Stimulated activated CD4-positive, alpha-beta T cell treated with anti-CD3 and anti-CD28 coated beads, TNF-alpha, amount 100 ng/mL, for 1 hour (primary cell): ENCODE measurements at places on chromosomes 5 and 9.

DNA sequence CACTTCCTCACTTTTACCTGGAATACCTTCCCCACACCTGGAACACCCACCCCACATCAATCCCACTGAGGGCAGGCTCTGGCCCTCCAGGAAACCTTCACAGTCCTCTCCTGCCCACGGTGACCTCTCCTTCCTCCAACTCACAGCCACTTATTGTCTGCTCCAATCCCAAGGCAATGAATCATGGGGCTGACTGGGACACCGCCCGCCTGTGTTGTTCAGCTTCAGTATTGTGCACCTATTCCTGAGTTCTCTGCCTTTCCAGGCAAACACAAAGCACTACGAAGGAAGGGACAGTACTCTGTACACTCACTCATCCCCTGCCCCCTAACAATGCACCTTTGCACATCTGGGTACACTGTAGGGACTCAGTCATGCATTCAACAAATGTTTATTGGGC, 7.3 kb downstream of the PCDH1 start:
- no peak for DNase-seq

DNA sequence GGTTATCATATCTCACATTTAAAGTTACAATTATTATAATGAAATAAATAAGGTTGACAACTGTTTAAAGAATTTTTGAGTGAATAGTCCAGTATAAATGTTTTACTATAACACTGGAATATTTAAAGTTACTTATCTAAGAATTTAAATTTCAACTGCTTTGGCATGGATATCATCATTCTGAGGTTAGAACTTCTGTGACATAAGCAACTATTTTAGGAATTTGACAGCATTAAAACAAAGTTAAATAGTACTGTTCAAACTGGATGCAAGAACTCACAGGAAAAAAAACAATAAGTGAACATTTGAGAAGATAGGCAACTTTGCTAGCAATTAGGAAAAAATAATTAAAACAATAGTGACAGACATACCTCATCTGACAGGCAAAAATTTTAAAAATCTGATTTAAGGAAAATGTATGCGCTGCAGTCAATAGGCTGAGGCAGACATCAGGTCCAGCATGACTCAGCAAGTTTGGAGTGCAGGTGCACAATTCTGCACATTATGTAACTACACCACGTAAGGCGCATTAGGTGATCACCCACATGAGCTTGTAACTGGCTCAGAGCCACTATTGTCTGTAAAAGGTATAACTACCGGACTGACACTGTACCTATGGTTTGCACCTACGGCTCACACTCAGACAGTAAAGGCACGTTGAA, 180.6 kb downstream of the PDE4D start:
- DNase-seq, result no peak

DNA sequence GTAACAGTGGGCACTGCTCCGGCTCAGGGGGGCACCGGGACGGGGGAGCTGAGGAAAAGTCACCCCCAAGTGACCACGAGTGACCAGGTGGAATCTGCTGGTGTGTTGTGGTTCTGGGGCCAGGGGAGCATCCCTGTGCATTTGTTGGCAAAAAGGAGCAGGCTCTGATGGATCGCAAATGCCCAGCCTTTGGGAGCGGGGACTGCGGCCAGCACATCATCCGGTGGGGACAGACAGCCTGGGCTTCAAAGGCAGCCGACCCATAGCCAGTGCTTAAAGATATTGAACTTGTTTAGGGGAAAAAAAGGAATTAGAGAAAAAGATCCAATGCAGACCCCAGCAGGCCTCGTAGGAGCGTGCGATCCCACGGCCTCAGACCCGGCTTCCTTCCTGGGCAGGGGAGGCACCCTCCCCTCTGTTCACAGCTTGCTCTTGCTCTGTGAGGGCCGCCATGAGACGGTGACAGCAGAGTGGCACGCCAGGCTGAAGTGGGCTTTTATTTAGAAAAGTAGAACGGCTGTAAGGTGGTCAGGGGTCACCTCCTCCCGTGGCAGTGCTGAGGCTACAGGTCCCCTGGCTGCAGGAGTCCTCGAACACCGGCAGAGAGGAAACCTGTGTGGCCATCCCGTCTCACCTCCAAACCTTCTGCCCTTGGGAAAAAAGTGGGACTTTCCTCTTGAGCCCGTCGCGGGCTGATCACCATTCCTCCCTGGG, 41.2 kb downstream of the COL5A1 start:
- DNase-seq, result no peak

DNA sequence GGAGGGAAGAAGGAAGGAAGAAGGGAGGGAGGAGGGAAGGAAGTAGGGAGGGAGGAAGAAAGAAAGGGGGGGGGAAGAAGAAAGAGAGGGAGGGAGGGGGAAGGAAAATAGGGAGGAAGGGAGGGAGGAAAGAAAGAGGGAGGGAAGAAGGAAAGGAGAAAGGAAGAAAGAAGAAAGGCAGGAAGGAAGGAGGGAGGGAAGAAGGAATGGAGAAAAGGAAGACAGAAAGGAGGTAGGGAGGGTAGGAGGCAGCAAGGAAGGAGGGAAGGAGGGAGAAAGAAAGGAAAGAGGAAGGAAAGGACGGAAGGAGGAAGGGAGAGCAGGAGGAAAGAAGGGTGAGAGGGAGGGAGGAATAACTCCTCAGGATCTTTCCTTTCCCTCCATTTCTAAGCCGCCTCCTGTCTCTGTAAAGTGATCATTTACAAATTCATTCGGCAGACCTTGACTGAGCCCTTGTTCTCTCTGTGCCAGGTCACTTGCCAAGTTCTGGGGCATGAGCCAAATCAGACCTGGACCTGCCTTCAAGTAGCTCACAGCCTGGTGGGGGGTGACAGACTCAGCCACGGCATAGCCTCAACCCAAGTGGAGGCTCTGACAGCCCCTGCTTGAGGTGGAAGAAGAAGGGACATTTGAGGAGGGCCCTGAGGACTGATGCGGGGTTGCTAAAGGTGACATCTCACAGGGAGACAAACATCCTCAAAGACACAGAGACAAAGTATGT, 69.0 kb upstream of the HRH2 start:
- DNase-seq, result no peak

- no peak for DNase-seq
These were observed 97.9 kb upstream of the EQTN start for GRCh38 chr9:27394826-27395201.

DNA sequence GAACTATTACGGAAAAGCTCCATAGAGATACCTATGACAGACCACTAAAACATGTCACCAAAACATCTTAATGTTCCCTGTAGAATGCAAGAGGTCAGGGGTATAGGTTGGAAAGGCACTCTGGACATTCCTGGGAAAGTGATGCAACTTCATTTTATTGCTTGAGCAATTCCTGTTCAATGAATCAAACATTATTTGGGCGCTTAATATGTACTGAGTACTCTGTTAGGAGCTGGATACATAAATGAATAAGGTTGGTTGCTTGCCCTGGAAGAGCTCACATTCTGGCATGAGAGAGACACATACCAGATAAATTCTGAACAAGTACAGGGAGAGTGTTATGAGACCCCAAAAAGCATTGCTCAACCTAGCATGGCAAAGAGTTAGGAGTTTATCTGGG, 408.9 kb upstream of the DMAC1 start:
- no peak for DNase-seq

- DNase-seq, result peak; percentile 53
These were observed at the start of gene AUH for GRCh38 chr9:91361291-91362050. Gene AUH, minus strand, starts transcription at chr9:91361918. Its CDS starts 29 bp downstream, at chr9:91361889.

DNA sequence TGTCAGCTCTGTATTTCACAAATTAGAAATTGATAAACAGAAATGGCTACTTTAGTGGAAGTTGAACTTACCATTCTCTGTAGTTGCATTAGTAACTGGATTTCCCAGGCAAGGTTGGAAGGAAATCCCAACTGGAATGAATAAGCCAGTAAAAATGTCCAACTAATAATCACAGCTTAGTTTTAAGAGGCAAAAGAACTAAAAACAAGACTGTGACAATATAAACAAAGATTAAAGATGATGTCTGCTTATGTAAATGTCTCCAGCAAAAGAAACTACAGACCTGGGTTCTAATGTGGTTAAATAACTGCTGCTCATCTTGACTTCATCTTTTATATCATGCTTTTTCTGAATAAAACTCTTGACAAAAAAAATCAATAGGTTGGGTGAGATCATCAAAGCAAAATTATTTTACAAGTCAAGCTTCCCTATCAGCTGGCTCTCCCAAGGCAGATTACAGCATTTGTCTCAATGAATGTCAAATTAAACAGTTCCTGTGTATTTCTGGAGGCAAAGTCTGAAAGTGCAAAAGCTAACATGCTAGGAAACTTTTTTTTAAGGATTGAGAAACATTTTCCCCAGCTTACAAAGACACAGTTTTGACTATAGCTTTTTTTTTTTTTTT, 62.3 kb upstream of the HMHB1 start:
- no peak for DNase-seq

GRCh38 chr5:81425569-81425968, 31.6 kb upstream of the ACOT12 start:
- no peak for DNase-seq

DNA sequence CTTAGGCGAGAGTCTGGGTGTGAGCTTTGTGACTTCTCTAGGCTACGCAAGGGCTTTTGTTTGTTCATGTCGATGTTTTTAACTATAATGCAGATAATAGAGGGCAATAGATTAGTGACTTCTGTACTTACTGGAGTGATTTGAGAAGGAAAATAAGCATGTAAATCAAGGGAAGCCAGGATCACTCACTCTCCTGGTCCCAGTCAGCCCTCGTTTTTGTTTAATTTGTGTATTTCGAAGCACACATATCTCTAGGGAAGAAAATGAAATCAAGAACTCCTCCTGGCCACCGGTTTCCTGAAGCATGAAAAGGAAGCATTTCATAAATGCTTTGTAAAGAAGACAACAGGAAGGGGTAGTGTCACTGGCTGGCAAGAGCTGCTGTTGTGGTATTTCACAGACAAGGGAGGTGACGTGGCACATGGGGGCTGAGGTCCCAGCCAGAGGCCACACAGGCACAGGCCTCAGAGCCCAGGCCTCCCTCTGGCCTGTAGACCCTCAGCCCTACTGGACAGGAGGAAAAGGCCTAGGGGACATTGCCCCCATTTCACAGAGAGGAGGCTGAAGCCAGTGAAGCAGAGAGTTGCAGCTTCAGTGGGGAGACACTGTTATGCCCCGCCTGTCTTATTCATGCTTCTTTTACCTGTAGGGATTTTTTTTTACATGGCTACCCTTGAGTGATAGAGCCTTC, 34.1 kb downstream of the IRF1 start:
- DNase-seq, result no peak

DNA sequence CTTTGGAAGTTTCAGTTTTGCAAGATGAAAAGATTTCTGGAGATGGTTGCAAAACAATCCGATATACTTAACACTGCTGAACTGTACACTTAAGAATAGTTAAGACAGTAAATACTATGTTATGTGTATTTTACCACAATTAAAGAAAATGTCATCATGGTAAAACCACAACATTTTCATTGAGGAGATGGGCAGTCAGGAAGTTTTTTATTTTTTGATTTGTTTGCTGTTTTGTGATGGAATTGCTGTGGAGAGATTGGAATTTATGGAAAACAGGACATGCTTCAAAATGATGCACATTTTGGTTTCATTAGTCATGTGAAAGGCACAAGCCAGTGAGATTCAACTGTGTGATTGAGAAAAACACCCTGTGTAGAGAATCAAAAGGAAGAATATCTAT, 90.5 kb upstream of the AGXT2 start:
- no peak for DNase-seq

DNA sequence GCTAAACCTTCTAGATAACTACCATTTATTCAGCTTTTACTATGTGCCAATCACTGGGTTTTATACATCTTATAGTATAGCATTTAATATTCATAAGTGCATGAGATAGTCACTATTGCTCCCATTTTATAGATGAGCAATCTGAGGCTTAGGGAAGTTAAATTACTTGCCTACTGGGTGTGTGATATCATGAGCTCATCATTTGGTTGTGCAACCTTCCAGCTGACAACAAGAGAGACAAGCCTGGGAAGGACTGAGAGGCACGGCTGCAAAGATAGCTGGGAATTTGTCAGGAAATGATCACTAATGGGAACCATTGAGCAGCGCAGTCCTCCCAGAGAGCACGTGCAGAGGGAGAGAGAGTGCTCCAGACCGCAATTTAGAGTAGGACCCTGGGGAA, 481.6 kb upstream of the KIF2A start:
- DNase-seq, result no peak

- no peak for DNase-seq
These were observed 12.7 kb downstream of the MATR3 start for GRCh38 chr5:139306197-139306596.

- no peak for DNase-seq
These were observed 82.9 kb downstream of the CCDC171 start for GRCh38 chr9:15635752-15636151.

- DNase-seq, result no peak
These were observed 179.5 kb downstream of the RASEF start for GRCh38 chr9:82883436-82883835.

DNA sequence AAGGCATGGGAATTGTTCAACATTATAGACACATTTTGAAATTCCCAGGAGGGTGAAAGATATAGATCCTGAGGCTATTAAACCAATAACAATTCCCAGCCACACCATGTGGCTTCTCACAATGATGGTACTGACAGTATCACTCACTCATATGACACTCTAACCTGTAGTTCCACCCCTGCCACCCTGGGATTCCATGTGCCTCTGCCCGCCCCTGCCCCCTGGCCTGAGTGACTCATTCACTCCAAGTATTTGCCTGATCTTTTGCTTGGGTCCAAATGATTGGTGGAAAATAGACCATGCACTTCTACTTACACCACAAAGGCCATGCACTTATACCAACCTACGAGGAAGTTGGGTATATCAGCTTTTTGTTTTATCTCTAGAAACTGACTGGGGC, 305.2 kb upstream of the DAB2 start:
- no peak for DNase-seq

GRCh38 chr5:96952118-96952750, 16.4 kb downstream of the LNPEP start:
- DNase-seq, result no peak

DNA sequence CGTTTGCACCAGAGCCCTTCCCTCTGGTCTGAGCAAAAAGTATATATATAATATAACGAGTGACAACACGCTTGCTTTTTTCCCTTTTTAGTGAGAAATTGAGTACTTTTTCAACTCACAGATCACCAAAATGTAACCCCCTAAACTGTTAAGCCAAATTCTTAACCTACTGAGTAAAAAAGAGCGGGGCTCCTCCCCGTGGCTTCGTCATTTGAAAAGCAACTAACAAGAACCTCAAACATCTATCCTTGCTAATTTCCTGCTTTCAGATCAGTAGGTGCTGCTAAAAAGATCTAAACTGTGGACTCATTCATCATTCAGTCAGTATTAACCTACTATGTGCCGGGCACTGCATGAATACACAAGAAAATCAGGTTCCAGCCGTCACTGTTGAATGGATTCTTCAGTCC, 1.0 kb upstream of the PTBP3 start:
- DNase-seq, result no peak
